Stomach (tissue), 19 donors: ENCODE measurements at places on chromosomes 7 and 10.
A peak's percentile ranks its signal among the peaks of the same experiment; 100 is the strongest.

GRCh38 chr10:95389982-95390381 is 99.2 kb upstream of the PDLIM1 start:
- peak overlapping the region; percentile 76 for H3K27ac ChIP-seq
- H3K4me3 ChIP-seq: no peak overlapping the region
- peaks cover 93% of the 10 kb centered on the region for H3K4me1 ChIP-seq
- H3K27me3 ChIP-seq: no peaks in the 10 kb centered on the region
- no peak for DNase-seq

- DNase-seq: no peak
- no peaks in the 10 kb centered on the region for H3K36me3 ChIP-seq
- no peaks in the 10 kb centered on the region for H3K27me3 ChIP-seq
These were observed 46.7 kb downstream of the TFAM start for GRCh38 chr10:58431903-58432302.

DNA sequence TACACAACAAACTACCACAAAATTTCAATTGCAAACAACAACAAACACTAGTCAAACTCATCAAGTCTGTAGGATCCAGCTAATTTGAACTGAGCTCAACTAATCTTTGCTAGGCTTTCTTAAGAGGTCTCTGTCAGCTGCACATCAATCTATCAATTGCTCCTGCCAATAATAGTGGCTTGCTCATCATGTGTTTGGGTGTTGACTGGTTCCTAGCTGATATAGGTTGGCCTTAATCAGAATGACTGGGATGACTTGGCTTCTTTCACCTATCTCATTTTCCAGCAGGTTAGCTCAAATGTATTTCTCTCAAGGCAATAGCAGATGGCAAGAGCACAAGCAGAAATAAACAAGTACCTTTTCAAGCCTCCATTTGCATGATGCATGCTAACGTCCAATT is 370.3 kb upstream of the NFE2L3 start:
- DNase-seq: no peak
- no peak overlapping the region for H3K4me3 ChIP-seq
- no peaks in the 10 kb centered on the region for H3K36me3 ChIP-seq

DNA sequence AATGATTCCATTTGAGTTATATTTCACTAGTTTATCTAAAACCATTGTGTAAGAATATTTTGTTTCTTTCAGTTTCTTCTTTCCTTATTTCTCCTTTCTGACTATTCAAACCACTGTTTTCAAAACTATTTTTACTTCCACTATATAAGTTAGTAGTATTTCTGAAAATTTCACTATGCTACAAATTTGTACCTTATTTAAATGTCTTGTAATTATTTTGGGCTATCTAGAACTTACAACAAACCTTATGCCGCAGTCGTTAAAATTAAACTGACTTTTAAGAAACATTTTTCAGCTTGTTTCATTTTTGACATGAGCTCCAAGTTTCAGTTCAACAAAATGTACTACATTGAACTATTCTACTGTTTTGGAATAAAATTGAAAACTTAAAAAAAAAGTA is 1.8 kb downstream of the TFEC start:
- no peaks in the 10 kb centered on the region for H3K36me3 ChIP-seq
- H3K27ac ChIP-seq: no peak overlapping the region
- no peaks in the 10 kb centered on the region for H3K27me3 ChIP-seq
- no peak for DNase-seq
- H3K4me3 ChIP-seq: no peak overlapping the region

- no peak overlapping the region for H3K27ac ChIP-seq
- H3K4me1 ChIP-seq: no peaks in the 10 kb centered on the region
- H3K27me3 ChIP-seq: no peaks in the 10 kb centered on the region
- no peak overlapping the region for H3K4me3 ChIP-seq
- no peaks in the 10 kb centered on the region for H3K36me3 ChIP-seq
These were observed 188.7 kb upstream of the KAT6B start for GRCh38 chr10:74637685-74638084.
